ENCODE measurements at places on chromosomes 7 and 10. TPM values are rescaled to one million over a fixed set of nuclear protein-coding genes. Genes with fewer than 3 reads are reported as not detected.

DNA sequence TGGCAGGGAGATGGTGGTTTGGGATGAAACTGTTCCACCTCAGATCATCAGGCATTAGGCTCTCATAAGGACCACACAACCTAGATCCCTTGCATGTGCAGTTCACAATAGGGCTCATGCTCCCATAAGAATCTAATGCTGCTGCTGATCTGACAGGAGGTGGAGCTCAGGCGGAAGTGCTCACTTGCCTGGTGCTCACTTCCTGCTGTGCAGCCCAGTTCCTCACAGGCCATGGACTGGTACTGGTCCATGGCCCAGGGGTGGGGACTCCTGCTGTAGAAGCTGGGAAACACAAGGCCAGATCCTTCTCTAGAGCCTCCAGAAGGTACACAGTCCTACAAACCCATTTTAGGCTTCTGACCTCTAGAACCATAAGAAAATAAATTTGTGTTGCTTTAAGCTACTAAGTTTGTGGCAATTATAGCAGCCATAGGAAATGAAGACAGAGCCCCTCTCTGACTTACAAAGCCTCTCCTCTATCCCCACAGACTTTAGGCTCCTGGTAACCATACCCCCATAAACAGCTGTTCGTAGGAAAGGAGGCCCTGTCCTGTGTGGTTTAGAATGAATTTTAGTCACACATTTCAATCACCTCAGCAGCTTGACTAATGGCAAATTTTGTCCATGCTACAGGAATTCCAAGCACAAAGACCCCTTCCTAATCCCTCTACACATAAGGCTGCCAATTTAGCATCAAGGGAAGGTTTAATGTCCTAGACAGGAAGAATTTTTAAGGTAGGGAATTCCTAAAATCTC is 206.1 kb upstream of the PHYHIPL start:
- no peaks in the 10 kb centered on the region for H3K36me3 ChIP-seq
- H3K27me3 ChIP-seq, result no peaks in the 10 kb centered on the region
- no peak overlapping the region for H3K4me3 ChIP-seq
- peaks cover 14% of the 10 kb centered on the region for H3K4me1 ChIP-seq
- H3K27ac ChIP-seq, result no peak overlapping the region
- DNase-seq, result no peak

DNA sequence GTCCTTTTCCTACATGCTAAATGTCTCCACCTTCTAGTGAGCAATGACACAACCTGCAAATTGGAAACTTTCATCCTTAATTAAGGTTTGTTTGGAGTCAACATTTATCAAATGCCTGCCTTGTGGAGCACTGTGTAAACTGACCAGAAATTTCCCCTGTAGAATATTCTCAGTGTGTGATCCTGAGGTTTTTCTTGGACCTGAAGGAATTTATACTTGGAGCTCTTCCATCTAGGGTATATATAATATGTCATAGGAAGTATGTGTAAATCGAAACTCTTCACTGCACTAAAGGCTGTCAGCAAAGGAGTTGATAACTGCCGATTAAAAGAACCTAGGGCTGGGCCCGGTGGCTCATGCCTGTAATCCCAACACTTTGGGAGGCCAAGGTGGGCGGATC is 152.4 kb downstream of the NSUN6 start:
- H3K4me1 ChIP-seq, result no peaks in the 10 kb centered on the region
- H3K36me3 ChIP-seq, result no peaks in the 10 kb centered on the region
- no peak overlapping the region for H3K4me3 ChIP-seq

GRCh38 chr7:39075210-39075609 is 97.5 kb downstream of the POU6F2 start:
- no peak overlapping the region for H3K27ac ChIP-seq
- no peaks in the 10 kb centered on the region for H3K27me3 ChIP-seq
- peaks cover 8% of the 10 kb centered on the region for H3K4me1 ChIP-seq
- DNase-seq, result no peak
- H3K36me3 ChIP-seq, result no peaks in the 10 kb centered on the region

- no peak for DNase-seq
- H3K4me1 ChIP-seq, result peaks cover 8% of the 10 kb centered on the region
- peak overlapping the region; percentile 43 for H3K27ac ChIP-seq
- H3K36me3 ChIP-seq, result no peaks in the 10 kb centered on the region
- H3K4me3 ChIP-seq, result no peak overlapping the region
- H3K27me3 ChIP-seq, result no peaks in the 10 kb centered on the region
These were observed 167.6 kb downstream of the SNX13 start for GRCh38 chr7:17772581-17773288.

DNA sequence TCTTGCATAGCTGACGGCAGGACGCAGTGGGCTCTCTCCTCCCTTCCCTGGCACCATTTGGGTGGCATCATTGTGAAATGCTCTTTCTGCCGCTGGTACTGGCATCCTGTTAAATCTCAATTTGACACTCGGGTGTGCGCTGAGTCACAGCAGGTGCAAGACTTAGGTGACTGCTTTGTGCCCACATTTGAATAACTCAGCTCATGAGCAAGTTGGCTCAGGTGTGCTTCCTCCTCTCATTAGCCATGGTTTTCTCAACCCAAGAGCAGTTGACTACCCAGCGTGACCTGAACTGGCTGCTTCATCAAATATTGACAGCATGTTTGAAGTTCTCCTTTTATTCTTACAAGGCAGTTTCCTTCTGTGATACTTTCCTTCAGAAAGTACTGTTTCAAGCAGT is 24.6 kb upstream of the NFE2L3 start:
- no peak for DNase-seq
- peaks cover 4% of the 10 kb centered on the region for H3K27me3 ChIP-seq
- no peak overlapping the region for H3K4me3 ChIP-seq
- H3K4me1 ChIP-seq, result no peaks in the 10 kb centered on the region

- H3K4me1 ChIP-seq, result no peaks in the 10 kb centered on the region
- peaks cover 3% of the 10 kb centered on the region for H3K27me3 ChIP-seq
- DNase-seq, result no peak
- H3K27ac ChIP-seq, result no peak overlapping the region
- H3K36me3 ChIP-seq, result no peaks in the 10 kb centered on the region
These were observed 180.9 kb downstream of the PLXNA4 start for GRCh38 chr7:132395361-132395760.

DNA sequence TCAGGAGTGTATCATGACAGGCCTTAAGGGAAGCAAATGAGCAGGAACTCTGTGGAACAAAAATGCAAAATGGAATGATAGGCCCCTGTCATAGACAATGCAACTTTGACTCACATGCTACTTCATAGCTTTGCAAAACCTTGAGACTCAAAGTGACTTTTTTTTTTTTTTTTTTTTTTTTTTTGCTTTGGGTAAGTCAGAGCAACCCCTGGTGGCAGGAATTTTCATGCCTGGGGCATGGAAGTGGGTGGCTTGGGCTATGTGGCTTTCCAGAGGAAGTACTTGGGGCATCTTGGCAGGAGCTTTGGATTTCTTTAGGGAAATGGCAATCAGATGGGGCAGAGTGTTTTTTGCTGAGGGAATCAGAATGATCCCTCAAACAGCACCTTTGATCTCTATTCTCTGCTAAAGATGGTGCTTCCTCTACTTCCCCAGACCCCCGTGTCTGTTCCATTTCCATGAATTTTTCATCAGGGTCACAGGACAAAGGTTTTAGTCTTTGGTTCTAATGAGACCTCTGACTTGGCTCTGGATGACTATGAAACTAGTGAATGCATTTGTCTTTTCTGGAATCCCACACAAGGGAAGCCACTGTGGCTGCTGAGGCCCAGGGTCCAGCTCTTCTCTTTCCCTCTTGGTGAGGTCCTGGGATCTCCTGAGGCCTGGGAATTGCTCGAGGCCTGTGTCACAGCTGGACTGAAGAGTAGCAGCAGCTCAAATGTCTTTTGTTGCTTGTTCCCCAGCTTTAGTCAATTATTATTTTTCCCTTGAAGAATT is 62.8 kb downstream of the TACC2 start:
- no peaks in the 10 kb centered on the region for H3K27me3 ChIP-seq
- no peak for DNase-seq
- no peak overlapping the region for H3K4me3 ChIP-seq
- peaks cover 1% of the 10 kb centered on the region for H3K36me3 ChIP-seq

DNA sequence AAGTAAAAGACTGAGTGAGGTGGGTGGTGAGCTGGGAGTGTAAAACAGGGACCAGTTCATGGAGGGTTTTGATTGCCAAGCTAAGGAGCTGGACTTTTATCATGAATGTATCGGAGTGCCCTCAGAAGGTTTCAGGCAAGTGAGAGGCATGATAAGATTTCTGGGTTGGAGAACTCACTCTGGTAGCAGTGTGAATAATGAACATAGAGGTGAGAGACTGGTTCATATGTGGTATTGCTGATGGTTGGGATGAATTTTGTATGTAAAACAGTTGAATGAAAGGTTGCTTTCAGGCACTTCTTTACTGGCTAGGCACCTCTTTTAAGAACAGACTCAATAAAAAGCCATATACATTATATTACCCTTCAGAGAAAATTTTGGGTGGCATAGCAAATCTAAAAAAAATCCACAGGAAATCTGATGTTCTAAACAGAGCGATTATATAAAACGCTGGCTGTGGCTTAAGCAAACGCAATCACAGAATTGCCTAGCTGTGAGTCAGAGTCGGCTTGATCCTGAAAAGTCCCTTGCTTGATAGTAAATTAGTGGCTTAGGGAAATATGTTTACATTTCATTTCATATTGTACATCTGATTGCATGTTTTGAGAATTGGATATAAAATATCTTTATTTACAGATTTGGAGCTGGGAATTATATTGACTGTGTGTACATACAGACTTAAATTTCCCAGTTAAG is 92.9 kb upstream of the HDAC9 start:
- DNase-seq, result no peak
- peaks cover 2% of the 10 kb centered on the region for H3K4me1 ChIP-seq

GRCh38 chr10:118723466-118723865 is 31.3 kb downstream of the CACUL1 start:
- peaks cover 10% of the 10 kb centered on the region for H3K4me1 ChIP-seq
- no peaks in the 10 kb centered on the region for H3K27me3 ChIP-seq
- no peak overlapping the region for H3K4me3 ChIP-seq
- no peak for DNase-seq
- peaks cover 1% of the 10 kb centered on the region for H3K36me3 ChIP-seq

DNA sequence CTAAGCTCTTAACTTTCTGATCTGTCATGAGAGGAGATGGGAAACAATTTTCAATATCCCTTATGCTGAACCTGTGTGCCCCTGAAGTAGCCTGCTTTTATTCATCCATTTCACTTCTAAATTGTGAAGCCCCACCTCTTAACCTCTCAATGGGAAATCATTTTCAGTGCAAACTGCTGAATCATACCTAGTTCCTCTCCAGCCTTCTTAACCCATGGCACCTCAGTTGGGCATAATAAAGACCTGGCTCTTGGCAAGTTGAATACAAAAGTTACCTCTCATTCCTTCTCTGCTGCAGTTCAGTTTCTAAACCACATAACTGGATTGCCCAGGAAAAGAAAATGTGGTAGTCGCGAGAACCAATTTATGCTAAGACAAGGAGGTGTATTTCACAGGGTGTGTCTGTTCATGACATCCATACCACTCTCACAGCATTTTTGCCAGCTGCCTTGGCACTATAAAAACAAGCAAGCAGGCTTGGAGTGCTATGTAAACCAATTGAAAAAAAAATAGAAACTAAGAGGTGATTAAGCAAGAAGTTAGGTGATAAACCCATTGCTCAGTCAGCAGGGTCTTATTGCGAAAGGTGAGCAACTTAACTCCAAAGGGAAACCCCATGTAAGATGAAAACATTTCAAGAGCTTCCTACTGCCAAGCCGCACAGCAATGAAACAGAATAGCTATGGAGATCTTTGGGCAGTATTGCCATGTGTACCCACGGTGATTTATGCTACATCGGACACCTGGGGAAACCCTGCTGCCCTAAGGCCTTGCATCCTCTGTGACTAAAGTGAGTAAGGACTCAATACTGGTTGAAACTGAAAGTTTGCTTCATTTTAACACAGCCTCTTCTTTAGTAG is 57.0 kb upstream of the DKK1 start:
- H3K36me3 ChIP-seq, result no peaks in the 10 kb centered on the region
- H3K27me3 ChIP-seq, result no peaks in the 10 kb centered on the region
- no peak for DNase-seq
- no peak overlapping the region for H3K27ac ChIP-seq
- no peak overlapping the region for H3K4me3 ChIP-seq

DNA sequence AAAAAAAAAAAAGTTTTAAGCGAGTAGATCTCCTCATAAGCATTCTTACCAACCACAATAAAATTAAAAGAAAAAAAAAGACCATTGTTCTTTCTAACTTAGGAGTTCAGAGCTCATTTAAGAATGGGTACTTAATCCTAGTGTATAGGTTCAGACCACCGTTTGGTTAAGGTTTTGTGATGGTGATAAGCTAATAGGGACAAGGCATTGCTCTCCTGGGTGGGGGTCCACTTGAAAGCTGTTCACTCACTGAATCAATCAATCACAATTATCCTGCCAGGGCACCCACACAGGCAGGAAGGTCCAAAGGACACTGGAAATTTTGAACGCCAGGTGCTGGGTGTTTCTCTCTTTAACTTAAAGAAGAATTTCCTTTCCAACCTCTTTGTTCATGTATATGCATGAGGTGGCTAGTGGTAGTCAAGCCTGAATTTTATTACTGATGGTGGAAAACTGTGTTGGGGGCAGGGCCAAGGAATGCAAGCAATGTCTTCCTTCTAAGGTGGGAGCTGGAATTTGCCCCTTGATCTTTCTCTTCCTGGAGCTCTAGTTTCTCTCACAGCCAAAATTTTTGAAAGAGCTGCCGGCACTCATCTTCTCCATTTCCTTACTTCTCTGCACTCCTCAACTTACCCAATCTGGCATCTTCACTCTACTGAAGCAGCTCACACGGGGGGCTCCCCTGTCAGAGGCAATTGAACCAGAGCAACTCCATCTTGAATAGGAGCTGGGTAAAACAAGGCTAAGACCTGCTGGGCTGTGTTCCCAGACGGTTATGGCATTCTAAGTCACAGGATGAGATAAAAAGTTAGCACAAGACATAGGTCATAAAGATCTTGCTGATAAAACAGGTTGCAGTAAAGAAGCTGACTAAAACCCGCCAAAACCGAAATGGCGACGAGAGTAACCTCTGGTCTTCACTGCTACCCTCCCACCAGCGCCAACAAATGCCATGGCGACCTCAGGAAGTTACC is 7.5 kb upstream of the FAM131B start:
- peaks cover 34% of the 10 kb centered on the region for H3K27me3 ChIP-seq
- H3K4me3 ChIP-seq, result no peak overlapping the region
- H3K36me3 ChIP-seq, result no peaks in the 10 kb centered on the region
- peak overlapping the region; percentile 67 for H3K27ac ChIP-seq

The BICC1 gene
- total RNA-seq, result 4.9 TPM

The PSMG3 gene
- 32.1 TPM for total RNA-seq

The SPAM1 gene
- total RNA-seq, result not detected

The LOXL4 gene
- 3.7 TPM for total RNA-seq

The IFIT1B gene
- not detected for total RNA-seq

The ATRNL1 gene
- total RNA-seq, result 25.9 TPM

The DUS4L gene
- 11.4 TPM for total RNA-seq

Measured in progenitor cell of endocrine pancreas (in vitro differentiated cells).